Omental fat pad (tissue), 4 donors: ENCODE measurements at places on chromosomes 12 and 14.

- no peak for DNase-seq
Observed at GRCh38 chr12:116144384-116144783, 133.1 kb downstream of the MED13L start.

DNA sequence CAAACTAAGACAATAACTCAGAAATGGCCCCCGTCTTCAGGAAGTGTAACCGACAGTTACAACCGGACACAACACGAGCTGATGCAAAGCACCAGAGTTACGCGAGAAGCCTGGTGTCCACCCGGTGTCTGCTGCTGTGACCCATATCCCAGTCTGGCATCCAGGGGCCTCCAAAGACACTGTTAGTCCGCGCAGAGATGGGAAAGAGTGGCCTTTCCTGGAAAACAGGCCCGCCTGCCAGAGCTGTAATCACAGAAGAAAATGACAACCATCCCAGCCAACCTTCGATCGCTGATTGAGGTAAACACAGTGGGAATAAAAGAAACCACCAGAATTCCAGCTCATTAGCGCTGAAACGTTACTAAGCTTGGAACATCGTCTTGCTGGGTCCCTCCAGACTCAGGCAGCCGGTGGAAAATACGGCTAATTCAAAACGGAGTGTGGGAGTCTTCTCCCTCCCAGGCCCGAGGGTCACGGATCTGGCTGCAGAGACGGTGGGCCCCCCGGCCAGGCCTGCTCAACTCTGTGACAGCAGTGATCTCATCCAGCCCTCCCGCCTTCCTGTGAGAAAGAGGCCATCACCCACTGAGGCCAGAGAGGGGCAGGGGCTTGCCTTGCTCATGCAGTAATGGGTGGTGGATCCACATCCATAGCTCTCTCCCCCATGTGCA is 273.9 kb upstream of the RTL1 start:
- DNase-seq: peak; percentile 12

DNA sequence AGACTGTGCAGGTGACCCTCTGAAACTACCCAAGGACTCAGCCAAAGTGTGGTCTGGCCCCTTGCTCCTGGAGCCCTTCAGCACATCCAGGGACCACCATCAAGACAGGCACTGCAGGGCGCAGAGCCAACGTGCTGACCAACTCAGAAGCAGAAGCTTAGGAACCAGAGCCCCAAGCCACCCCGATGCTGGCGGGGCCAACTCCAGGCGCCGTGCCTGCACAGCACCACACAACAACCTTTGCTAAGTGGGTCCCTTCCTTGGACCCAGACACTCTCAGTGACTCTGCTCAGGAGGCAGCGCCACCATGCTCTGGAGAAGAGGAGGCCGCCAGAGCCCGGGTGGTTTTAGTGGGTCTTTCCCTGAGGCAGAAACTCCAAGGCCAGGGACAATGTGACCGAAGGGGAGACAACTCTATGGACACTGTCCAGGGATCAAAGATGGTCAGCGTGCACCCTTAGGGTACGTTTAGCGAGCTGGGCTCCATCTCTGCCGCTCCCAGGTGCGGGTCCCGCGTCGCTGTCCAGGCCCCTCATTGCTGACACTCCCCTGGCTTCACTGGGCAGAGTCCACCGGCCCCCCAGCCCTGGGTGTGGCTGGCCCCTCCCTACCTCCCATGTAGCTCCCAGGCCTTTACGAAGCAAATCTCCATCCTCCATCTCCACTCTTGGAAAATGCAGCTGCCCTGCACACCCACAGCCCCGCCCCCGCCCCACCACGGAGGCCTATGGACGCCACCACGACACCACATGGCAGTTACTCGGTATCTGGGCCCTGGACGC is 16.1 kb downstream of the CHGA start:
- DNase-seq: no peak

DNA sequence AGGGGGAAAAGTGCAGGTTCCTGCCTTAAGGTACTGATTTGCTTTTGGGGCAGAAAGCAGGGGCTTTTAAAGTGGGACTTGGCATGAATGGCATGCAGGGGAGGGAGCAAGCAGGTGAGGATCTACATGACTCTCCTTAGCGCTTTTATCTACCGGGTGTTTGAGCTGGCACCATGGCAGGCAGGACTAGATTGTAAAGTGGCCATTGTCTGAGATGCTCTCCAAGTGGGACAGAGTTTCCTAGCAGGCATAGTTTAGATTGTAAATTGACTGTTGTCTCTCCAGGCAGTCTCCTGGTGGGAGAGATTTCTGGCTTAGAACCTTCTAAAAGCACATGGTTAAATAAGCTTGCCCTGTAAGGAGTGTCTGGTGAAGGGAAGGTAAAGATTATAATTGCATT is 5.3 kb upstream of the DICER1 start:
- no peak for DNase-seq

- DNase-seq: no peak
Observed at GRCh38 chr12:78038986-78039385, 208.3 kb downstream of the NAV3 start.

- DNase-seq: no peak
Observed at GRCh38 chr12:131671276-131671675, 39.6 kb upstream of the SFSWAP start.

GRCh38 chr12:92627511-92627910 is 75.3 kb upstream of the PLEKHG7 start:
- DNase-seq: no peak

- DNase-seq: no peak
Observed at GRCh38 chr12:96240656-96241055, 46.5 kb downstream of the ELK3 start.

DNA sequence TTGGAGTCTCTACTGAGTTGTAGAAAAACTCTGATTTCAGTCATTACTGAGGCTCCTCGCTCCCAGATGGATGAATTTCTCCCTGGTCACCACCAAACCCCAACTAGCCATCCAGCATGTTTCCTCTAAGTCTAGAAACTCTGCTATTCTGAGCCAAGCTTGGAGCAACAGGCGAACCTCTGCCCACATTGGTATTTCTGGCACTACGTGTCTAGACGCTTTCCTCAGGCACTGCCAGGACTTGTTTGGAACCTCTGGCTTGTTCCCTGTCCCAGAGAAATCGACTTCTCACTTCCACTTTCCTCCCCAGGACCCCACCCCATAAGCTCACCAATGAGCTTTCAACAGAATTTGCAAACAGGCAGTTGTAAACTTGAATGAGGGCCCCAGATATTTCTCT is 27.6 kb downstream of the WSCD2 start:
- no peak for DNase-seq

GRCh38 chr14:91830777-91831176 is 36.6 kb downstream of the TC2N start:
- no peak for DNase-seq

DNA sequence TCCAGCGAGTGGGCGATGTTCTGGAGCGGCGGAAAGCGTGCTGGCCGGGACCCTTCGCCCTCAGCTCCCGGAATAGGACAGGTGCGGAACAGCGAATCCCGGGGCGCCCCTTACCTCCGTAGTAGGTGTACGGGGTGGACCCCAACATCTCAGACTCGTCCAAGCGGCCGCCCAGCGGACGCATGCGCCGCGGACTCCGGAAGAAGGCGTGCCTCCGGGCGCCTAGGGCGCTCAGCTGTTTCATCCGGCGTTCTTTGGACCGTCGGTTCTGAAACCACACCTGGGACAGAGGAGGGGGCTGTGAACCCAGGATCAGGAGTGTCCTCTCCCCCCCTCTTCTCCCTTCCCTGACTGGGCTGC is 4.5 kb downstream of the LHX5 start:
- DNase-seq: no peak

DNA sequence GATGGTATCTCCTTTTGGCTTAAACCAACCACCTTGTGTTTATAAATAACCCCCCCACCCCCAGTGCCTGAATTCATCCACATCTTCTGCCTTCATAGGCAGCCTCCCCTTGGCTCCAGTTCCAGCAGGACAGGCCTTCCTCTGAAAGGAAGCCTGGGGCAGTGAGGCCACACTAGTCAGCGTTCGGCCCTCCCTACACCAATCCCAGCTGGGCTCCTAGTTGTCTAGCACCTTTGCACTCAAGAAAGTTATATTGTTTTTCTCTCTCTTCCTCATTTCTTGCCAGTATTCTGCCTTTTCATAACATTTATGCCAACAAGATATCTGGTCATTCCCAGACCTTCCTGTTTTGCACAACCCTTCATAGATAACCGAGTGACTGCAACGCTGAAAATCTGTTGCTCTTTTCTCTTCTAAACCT is 73.1 kb upstream of the ACTN1 start:
- DNase-seq: no peak

DNA sequence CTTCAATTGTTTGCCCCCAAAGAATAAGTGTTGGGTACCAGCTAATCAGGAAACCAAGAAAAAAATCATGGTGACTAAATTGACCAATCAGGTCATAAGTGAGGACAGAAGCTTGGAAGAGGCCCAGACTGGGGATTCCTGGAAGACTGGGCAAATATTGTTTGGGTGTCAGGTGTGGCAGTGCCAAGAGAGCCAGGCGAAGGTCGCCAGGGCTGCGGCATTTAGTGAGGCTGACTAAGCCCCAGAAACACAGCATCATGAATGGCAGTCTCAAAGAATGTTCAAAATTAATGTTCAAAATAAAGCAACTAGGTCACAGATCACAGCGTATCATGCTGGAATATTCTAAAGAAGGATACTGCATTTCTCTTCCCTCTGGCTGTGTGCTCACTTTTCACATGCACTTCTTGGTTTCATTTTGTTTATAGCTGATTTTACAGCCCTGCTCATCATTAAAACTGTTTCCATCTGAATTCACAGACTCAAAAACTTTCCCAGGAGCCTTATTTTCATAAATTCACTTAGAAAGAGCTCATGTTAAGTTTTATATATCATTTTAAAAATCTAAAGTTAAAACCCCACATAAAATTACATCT is 85.3 kb upstream of the OVCH1 start:
- no peak for DNase-seq

DNA sequence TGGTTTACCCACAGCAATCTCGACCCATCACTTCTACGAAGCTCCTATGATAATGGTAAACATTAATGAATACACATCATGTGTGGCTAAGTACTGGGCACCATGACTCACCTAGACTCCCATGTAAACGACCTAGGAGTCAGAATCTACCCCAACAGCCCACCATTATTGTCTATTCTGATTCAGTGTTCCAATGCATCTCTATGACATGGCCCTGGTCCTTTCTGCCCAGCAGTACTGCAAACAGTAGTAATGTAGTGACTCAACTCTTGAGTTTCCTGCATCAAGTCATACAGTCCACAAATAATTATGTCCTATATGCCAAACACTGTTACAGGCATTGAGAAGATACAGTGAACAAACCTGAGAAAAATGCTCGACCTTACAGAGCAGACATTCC is 14.6 kb downstream of the GTF2A1 start:
- no peak for DNase-seq

- DNase-seq: no peak
Observed at GRCh38 chr14:88993946-88994345, 169.5 kb downstream of the TTC8 start.

DNA sequence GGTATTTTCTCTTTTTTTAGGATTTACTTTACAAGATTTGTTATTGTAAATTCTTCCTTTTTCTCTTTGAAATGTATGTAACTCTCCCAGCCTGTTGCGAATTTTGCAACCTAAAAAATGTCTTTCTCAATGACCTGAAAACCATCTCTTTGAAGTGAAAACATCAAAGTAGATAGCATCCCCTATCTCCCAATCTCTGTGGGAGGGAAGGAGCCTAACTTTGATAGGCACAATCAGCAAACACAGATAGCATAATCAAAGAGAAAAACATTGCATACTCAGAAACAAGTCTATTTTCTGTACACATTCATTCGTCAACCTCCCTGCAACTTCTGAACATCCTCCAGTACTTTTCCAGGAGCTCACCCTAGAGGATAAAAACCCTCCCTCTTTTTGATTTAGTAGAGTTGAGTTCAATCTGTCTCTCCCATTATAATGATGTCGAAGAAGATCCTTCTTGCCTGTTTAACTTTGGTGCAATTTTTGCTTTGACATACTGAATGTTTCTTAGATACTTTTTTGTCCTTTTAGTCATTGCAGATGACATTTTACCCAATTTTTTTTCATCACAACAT is 849.2 kb upstream of the LRFN5 start:
- DNase-seq: no peak

- no peak for DNase-seq
Observed at GRCh38 chr12:121755591-121755990, 37.9 kb downstream of the RHOF start.

DNA sequence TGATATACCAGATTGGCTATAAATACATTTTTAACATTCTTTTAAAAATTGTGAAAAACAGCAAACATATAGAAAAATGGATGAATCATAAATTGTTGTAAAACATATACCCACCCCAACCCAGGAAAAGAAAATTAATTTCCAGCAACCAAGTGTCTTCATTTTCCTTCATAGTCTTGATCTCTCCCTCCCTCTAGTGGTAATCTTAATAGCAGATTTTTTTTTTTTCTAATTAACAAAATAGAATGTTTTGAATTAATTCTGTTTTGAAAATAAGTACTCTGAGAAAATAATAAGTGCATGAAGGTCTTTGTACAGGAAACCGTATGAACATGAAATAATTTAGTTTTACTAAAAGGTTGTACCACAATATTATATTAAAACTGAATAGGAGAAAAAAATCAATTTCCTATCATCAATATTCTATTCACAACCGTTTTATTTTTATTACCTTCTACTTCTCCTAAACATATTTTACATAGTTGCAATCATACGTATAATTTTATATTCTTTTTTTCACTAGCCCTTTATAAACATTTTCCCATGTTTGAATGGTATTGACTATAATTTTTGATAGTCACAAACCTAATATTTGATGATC is 7.0 kb downstream of the ETNK1 start:
- no peak for DNase-seq

GRCh38 chr12:114767906-114768722 is 84.1 kb upstream of the TBX3 start:
- DNase-seq: no peak

DNA sequence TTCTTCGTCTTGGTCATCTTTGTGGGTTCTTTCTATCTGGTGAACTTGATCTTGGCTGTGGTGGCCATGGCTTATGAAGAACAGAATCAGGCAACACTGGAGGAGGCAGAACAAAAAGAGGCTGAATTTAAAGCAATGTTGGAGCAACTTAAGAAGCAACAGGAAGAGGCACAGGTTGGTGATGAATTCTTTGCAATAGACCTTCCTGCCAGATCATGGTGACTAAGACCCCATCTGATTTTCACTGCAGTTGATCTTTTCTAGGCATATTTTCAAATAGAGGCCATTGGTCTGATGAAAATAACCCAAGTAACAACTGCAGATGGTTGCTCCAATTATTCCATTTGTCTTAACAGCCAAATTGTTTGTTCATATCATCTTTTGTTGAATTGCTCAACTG is 114.4 kb downstream of the SCN8A start:
- no peak for DNase-seq

- no peak for DNase-seq
Observed at GRCh38 chr12:26496170-26496569, 300.8 kb downstream of the SSPN start.
